Stimulated activated naive B cell treated with anti-CD40 and anti-IgM and Interleukin-4, amounts not matched to agents 10 μg/mL and 1 μg/mL and 100 μg/mL, for 72 hours (primary cell): ENCODE measurements at places on chromosomes 5 and 9.

DNA sequence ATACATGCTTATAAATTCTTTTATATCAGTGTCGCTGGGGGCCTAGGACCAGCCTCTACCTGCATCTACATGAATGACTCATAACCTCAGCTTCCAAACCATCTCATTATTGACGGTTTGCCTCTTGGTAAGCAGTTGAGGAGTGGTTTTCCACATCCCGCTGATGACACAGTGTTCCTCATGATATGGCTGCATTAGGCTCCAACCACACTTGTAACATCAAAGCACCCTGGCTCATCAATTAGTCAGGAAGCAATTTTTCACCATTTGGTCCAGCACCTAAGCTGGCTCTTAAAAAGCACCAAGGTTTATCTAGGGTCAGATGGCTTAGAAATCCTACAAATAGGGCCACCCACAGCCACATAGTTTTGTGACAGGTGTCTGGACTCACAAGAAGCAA lies 402.4 kb downstream of the ARHGEF28 start:
- no peak for DNase-seq

DNA sequence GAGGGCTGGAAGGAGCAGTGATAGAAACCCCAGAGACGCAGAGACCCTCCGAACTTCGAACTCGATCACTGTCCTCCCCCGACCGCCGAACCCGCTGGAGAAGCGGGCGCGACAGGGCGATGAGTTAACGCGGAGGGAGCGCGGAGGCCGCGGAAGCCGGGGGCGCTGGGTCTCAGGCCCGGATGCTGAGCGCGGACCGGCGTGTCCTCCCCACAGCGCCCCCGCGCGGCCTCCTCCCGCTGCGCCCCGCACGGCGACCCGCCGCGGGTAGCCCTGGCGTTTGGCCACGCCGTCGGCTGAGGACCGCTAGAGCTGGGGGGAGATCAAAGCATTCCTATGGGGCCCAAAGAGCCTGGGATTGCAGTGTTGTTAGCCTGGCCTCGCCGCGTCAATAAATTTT lies 7.7 kb upstream of the DMRT2 start:
- DNase-seq = no peak

GRCh38 chr5:43638546-43638945 lies 35.6 kb downstream of the NNT start:
- no peak for DNase-seq

GRCh38 chr5:179893958-179894895 lies 13.5 kb downstream of the TBC1D9B start:
- no peak for DNase-seq

DNA sequence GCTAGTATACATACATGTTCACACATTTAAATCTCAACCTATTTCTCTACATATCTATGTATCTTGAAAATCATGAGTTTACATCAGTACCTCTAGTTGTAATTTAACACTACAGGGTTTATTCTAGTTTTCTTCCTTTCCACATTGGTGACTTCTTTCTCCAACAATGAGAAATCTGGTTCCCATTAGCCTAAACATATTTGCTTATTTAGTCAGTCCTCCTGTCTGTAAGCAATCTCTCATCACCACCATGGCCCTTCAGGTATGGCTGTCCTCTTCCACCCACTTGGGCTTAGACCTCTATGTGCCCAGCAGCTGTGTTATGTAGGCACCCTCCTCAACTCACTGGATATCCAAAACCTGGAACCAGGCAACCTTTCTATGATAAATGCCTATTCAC lies 8.0 kb upstream of the SPATA31D1 start:
- no peak for DNase-seq

- no peak for DNase-seq
Measured at GRCh38 chr5:151703227-151703626, 16.5 kb upstream of the SPARC start.

- no peak for DNase-seq
Measured at GRCh38 chr5:160271396-160271795, 41.0 kb downstream of the CCNJL start.

DNA sequence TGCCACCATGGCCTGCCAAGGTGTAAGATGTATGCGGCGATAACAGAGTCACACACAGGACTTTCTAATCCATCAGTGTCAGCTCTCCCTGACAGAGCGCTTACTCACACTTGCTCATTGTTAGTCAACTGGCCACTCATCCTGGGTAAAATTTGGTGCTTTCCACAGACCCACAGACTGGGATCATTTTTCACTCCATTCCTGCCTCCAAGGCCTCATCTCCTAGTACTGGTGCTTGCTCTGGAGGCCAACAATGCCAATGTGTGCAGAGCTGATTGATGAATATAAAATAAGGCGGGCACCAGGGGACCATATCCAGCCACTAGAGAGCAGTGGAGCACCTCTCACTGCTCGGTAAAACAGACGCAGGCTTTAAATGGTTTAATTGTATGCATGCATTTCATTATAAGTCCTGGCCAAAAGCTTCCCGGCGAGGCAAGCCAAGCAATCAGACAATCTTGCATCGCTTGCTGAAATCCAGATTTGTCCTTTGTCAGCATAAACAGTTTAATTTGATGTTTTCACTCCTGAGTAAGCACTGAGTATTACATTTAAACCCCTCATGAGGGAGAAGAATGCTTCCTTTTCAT lies 22.3 kb downstream of the PSMB7 start:
- no peak for DNase-seq

DNA sequence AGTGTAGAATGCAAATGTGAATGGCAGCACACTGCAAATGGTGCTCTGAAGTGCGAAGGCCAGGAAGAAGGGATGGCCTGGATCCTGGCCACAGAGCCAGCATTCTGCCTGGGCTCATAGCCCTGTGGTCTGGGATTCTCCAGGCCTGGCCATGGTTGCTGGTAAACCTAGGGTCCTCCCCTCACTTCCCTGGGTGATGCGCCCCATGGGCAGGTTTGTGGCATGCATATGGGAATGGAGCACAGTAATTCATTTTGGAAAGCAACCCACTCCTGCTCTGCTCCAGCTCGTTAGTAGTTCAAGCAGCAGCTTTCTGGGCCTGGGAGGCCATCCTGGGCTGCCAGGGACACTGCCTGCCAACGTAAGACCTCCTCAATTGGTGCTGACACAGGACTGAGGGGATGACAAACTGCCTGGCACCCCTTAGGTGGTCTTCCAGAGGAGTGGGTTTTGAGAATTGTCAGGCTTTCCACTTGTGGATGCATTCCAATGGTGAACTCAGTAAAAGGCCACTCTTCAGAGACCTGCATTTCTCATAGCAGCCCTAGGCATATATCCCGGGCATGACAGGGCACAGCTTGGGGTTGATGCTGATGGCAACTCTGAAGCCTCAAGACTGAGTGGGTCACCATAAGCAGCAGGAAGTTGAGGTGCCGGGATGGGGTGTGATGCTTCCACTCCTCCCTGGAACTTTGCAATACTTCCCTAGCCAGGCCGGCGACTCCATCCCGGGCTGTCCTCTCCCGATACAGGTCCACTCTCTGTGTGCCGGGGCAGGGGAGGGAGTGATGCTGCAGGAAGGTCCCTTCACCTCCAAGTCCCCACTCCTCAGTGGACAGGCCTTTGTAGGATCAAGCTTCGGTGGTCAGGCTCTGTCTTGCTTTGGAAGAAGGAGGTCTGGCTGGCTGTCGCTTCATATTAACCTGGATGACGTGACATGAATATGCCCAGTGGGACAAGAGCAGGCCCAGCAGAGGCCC lies 1.2 kb upstream of the SLC25A48 start:
- no peak for DNase-seq

DNA sequence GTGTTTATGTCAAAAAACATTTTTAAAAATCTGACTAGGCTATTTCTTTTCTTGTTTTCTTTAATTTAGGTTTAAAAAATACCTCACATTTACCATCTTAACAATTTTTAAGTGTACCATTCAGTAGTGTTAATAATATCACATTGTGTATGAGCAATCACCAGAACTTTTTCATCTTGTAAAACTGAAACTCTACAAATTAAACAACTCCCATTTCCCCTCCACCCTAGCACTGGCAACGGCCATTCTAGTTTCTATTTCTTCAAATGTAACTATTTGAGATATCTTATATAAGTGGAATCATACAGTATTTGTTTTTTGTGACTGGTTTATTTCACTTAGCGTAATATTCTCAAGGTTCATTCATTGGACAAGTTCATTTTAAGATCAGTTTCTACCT lies 27.7 kb downstream of the PLCXD3 start:
- DNase-seq = no peak

- DNase-seq = no peak
Measured at GRCh38 chr5:175377816-175378215, 66.2 kb downstream of the DRD1 start.
